Suprapubic skin (tissue), 4 donors: ENCODE measurements at places on chromosomes 5 and 9.
A peak's percentile ranks its signal among the peaks of the same experiment; 100 is the strongest.

DNA sequence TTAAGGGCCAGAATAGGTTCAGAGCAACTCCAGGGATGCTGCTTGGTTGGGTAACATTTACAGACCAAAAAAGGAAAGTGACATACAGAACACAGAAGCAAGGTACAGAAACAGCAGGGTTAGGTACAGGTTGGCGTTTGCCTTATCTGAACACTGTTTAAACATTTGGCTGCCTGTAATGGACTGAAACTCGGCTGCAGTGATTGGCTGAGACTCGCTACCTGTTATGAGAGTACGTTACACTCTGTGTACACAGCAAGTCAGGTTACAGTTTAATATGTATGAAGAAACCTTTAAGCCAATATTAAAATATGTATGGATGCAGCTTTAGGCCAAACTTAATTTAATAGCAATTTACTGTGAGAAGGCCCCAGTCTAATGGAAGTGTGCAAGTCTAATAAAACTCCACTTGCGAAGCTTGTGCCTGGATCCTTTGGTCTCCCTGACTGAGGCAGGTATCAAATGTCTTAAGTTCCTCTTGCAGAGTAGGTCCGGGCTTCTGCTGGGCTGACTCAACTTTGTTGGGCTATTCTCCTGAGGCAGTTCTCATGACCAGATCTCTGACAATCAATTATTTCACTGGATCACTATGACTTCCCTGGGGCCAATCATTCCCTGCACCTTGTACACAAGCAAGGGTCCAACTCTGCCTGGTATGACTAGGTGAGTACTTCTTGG, 204.9 kb downstream of the ZNF462 start:
- no peak for DNase-seq

DNA sequence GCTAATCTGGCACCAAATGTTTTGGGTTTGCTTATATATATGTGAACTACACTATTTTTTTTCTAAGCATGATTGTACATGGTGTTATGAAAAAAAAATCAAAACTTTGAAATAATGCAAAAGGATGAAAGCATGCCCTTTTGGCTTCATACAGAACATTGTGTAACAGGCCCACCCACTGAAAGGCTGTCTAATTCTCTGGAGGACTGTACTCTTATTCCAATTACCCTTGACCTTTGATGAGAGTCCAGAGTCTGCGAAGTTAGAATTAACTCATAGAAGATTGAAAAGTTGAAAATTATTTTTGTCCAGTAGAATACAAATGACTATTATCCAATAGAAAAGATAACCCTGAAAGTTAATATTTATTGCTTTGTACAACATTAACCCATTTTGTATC, 117.4 kb downstream of the ADAMTS12 start:
- no peak for DNase-seq

- no peak for DNase-seq
Observed at GRCh38 chr9:37446401-37446800, 18.8 kb downstream of the ZBTB5 start.

- DNase-seq, result no peak
Observed at GRCh38 chr5:154190595-154191304, at the start of gene GALNT10. TSS of gene GALNT10 (plus strand) at chr5:154190733. CDS start at chr5:154190867, 134 bp downstream.

GRCh38 chr5:1374679-1375055, 29.8 kb upstream of the CLPTM1L start:
- DNase-seq, result no peak

GRCh38 chr5:147504535-147504934, 5.3 kb downstream of the DPYSL3 start:
- no peak for DNase-seq

- no peak for DNase-seq
Observed at GRCh38 chr5:38554861-38555260, 1.6 kb downstream of the LIFR start.

DNA sequence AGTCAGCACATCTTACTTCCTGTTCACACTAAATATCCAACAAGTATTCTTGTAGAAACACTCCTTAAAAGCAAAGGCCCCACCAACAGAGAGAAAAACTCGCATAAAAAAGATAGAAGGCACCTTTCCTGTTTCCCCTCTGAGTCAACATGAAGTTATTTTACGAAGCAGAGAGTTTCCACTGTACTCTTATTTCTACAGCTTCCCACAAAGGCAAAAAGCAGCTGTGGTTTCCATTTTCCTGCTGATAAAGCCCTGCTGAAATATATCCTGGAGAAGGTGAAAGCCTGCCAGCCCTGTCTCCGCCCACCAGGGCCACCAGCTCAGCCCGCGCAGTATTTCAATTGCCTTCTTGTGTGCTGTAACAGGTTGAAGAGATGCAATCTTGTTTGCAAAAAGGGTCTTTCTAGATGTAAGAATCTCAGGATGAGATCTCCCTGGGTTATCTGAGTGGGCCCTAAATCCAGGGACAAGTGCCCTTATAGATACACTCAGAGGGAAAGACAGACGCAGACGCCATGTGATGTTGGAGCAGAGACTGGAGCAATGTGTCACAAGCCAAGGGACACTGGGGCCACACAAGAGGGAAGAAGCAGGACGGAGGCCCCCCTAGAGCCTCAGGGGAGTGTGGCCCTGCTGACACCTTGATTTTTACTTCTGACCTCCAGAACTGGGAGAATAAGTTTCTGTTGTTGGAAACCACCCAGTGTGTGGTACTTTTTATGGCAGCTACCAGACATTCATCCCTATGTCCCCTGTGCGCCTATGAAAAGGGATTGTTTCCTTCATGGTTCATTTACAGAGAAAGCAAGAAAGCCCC, 19.9 kb downstream of the SEMA4D start:
- DNase-seq, result peak; percentile 56

- no peak for DNase-seq
Observed at GRCh38 chr9:130990978-130991777, 17.8 kb upstream of the LAMC3 start.

DNA sequence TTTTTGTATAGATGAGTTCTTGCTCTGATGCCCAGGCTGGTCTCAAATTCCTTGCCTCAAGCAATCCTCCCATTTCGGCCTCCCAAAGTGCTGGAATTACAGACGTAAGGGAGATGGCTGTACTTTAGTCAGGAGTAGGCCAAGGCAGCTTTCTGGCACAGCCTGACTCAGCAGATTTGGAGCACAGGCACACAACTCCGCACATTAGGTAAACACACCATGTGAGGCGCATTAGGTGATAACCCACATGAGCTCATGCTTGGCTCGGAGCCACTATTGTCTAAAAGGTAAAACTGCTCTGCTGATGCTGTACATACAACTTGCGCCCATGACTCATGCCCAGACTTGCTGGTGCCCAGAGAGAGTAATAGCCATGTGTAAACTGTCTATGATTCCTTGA, 1157.9 kb downstream of the TAF11L14 start:
- DNase-seq, result no peak

DNA sequence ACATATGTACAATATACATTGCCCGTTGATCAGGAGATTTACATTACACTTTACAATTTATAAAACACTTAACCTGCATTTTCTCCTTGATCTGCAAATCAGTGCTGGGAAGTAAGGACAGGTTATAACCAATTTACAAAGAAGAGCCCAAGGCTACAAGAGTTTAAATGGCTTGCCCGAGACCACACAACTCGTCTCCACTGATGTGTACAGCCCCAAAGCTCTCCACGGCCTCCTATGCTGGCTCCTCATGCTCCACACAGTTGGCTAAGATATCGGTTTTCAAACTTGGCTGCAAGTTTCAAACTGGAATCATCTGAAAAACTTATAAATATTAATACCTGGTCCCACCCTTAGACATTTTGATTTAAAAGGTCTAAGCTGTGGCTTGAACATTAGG, 10.3 kb downstream of the ACTL7B start:
- no peak for DNase-seq

- no peak for DNase-seq
Observed at GRCh38 chr5:133924221-133924920, 44.1 kb downstream of the C5orf15 start.

DNA sequence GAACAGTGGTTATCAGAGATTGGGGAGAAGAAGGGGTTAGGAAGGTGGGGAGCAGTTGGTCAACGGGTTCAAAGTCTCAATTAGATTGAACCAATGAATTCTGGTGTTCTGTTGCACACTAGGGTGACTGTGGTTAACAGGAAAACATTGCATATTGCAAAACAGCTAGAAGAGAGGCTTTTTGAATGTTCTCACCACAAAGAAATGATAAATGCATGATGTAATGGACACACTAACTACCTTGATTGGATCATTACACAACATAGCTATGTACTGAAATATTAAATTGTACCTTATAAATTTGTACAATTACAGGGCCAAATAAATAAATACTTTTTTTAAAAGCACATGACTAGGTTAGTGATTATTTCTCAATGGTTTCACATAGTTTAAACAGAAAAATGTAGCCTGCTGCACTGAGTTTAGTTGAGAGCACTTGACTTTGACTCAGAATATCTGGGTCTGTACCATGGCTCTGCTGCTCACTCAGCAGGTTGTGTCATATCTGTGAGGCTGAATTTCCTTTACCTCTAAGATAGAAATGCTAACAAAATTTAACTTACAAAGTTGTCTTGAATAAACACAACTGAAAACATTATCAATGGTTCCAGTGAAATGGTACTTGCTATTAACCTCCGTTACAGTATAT, 30.4 kb downstream of the NUDT12 start:
- no peak for DNase-seq

DNA sequence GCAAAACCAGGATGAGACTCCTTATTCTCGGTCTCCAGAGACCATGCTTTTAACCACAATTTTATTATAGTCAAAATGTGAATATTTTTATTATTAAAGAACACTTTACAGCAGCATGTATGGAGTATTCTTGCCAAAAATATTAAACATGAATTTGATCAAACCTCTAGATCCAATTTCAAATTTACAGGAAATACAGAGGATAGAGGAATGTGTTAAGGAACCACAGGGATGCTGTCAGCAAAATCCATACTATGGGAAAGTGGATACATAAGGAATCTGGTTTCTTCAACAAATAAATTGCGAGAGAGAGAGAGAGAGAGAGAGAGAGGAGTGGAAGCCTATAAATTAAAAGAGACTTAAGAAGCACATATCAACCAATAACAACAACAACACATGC, 348.2 kb upstream of the NUDT12 start:
- DNase-seq, result no peak

- DNase-seq, result peak; percentile 52
Observed at GRCh38 chr9:129289883-129290282, 111.8 kb upstream of the IER5L start.

GRCh38 chr5:93378073-93378472, 202.9 kb downstream of the NR2F1-AS1 start:
- DNase-seq, result no peak

- DNase-seq, result no peak
Observed at GRCh38 chr5:69467442-69468225, 25.0 kb upstream of the OCLN start.

GRCh38 chr9:106111039-106111730, 416.8 kb downstream of the TMEM38B start:
- no peak for DNase-seq

DNA sequence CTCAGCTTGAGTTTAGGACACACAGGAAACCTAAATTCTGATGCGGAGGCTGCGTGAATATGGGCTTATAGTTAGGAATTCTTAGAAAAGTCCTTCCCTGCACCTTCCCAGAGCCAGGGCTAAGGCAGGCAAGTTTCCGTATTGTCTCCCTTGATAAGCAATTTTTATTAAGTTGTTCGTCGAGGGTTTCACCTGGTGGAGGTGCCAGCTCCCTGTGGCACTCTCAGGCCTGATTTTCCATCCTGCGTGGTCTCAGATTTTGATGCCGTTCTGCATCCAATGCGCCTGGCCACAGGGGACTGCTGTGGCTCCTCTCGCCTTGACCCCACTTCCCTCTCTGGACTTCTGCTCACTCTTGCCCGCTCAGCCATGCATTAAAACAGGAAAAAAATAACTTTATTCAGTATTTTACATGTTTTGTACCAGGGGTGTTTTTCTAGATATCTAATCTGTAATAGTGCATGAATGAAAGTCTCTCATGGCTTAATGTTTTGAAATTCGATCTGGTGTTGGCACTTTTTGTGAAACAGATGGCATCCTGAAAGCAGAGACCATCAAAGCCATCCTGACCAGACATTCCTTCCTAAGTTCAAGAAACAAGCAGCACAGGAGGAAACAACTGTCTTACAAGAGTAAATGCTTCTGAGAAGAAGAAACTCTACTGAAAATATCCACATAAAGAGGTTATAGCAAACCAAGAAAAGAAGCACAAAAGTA, 50.7 kb downstream of the TRIP13 start:
- DNase-seq, result peak; percentile 43

DNA sequence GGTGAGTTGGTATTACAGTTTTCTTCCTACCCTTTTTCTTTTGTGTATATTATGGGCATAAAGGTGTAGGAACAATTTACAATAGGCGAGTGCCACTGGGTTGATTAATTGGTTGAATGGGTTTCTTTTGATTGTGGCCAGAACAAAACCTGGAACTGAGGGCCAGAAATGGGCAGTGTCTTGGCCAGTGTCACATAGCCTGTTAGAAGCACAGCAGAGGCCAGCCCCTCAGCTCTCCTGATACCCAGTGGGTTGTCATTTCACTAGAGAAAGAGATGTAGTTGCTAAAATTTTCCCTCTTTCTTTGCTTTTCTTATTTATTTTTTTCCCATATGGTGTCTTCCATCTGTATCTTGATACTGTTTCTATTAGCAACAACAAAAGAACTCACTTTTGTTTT, 38.8 kb upstream of the SEMA6A start:
- DNase-seq, result no peak

GRCh38 chr5:171390883-171391677, 3.4 kb downstream of the NPM1 start:
- DNase-seq, result no peak

DNA sequence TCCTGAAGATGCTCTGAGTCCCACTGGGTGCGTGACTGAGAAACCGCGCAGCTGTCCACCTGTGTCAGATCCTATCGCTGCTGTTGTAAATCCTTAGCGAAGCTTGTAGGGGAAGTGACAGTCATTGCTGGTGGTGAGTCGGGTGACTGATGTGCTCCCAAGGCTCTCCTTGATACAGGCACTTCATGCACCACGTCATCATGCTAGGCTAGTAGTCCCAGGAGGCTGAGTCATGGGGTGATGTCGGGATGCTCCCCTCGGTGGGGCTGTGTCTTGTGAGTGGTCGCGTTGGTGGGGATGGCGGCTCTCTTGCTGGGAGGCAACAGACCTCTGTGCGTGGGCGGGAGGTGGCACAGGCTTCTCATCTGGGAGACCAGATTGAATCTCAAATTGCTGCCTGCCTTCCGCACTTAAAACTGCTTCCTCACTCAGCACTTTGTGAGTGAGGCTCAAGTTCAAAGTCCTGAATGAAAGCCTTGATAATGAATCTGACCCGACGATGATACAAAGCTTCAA, 84.7 kb downstream of the CSNK1A1 start:
- DNase-seq, result no peak

DNA sequence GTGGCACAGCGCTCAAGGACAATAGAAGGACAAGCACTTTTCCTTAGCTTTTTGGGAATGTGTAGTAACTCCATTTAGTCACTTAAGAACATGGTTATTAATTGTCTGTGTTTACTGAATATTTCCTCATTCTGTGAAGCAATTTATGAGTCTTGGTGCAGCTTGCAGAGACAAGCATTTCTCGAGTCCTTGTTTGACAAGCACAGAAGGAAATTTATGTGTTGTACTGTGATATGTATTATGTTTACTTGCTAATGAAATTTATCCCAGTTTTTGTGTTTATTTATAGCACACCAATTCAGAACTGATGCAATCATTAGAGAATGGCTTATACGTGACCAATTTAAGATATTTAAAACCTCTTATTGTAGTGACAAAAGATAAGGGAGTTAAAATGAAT, 168.6 kb downstream of the PRELID2 start:
- DNase-seq, result no peak
